ENCODE measurements at places on chromosomes 3 and 15.
A peak's percentile ranks its signal among the peaks of the same experiment; 100 is the strongest.

GRCh38 chr3:13879102-13879945, 547 bp downstream of the WNT7A start:
- no peak for ATAC-seq
- peak overlapping the region; percentile 13 for H3K4me3 ChIP-seq
- no peak overlapping the region for H3K27ac ChIP-seq
- H3K4me1 ChIP-seq, result peaks cover 5% of the 10 kb centered on the region

DNA sequence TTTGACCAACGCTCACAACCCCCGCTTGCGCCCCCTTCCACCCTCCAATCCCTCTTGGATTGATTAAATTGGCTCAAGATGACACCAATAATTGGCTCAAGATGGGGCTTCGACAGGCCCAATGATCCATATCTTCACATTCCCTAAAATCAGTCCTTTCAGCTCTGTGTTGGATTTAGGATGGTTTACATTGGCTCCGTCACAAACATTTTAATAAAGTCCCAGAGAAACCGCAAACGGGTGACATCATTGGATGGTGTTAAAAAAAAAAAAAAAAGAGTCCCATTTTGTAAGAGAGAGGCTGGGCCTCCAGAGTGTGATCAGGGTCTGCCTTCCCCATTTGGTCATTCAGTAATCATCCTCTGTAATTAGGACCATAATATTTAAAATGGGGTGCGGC, 113.4 kb upstream of the MRPS22 start:
- H3K4me3 ChIP-seq, result no peak overlapping the region
- no peak overlapping the region for H3K27ac ChIP-seq
- ATAC-seq, result no peak
- H3K4me1 ChIP-seq, result no peaks in the 10 kb centered on the region

DNA sequence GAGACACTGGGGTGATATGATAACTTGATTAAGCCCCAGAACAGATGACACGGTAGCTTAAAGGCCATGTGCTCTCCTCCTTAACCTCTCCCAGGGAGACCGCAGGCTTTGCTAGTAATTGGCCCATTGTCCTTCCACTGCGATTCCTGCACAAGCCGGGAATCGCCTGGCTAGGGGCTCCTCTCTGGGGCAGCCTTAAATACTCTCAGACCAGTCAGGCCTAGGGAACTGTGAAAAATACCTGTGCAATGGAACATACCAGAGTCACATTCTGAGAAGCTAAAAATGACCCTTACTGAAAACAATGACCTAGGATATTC, 56.3 kb downstream of the CPN2 start:
- peaks cover 40% of the 10 kb centered on the region for H3K27me3 ChIP-seq
- H3K4me1 ChIP-seq, result peaks cover 11% of the 10 kb centered on the region
- no peak for ATAC-seq
- H3K4me3 ChIP-seq, result no peak overlapping the region
- peaks cover 5% of the 10 kb centered on the region for H3K36me3 ChIP-seq

DNA sequence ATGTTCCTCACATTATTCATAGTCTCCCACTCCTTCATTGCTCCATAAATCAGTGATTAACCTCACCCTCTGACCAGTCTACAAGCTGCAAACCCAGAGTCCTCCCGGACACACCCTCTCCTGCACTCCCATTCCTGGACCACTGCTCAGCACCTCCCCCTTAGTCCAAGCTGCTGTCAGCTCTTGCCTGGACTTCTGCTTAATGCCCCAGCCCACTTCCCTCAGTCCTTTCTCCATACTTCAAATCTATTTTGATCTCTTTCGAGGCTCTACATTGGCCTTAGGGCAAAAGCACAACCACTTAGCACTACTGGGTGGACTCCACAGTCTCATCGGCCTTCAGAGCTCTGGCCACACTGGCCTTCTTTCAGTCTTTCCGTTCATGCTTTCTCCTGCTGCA, 79.4 kb upstream of the FAM98B start:
- H3K27ac ChIP-seq, result no peak overlapping the region
- H3K27me3 ChIP-seq, result peaks cover 32% of the 10 kb centered on the region
- H3K36me3 ChIP-seq, result no peaks in the 10 kb centered on the region
- no peak for ATAC-seq
- no peaks in the 10 kb centered on the region for H3K4me1 ChIP-seq

DNA sequence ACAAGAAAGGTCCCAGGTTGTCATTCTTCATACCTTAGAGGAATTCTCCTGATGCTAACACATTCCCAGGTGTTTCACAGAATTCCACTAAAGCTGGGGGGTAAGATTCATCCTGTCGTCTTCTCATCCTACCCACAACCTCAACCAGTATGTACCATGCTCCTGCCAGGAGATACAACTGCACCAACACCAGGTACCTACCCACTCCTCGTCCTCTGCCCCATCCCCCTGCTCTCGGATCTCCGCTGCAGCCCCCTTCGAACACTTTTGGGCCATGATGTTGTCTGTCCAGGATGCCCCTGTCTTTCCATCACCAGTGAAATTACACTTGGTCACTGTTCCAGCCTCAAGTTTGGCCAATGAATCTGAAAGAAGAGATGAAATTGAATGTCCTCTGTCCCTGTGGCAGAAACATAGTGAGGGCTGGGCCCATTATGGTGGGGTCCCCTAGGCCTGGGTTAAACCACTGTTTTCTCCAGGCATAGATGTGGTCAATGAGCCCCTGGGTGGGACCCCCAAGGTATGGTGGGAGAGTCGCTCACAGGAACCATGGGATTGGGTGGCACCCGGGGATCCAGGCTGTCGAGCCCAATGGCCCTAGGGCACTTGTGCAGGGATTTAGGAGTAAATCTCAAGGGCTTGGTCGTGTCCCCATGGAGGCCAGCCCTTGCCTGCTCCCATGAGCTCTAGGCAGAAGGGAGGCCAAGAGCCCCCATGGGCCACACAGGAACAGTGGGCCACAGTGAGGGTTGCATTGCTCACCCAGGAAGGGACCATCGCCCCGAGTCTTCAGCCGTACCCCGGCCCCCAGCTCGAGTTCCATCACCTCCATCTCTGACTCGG, 9.4 kb upstream of the AP3S2 start:
- peaks cover 12% of the 10 kb centered on the region for H3K4me1 ChIP-seq
- ATAC-seq, result no peak
- no peak overlapping the region for H3K4me3 ChIP-seq
- peaks cover 16% of the 10 kb centered on the region for H3K27me3 ChIP-seq
- no peaks in the 10 kb centered on the region for H3K36me3 ChIP-seq

DNA sequence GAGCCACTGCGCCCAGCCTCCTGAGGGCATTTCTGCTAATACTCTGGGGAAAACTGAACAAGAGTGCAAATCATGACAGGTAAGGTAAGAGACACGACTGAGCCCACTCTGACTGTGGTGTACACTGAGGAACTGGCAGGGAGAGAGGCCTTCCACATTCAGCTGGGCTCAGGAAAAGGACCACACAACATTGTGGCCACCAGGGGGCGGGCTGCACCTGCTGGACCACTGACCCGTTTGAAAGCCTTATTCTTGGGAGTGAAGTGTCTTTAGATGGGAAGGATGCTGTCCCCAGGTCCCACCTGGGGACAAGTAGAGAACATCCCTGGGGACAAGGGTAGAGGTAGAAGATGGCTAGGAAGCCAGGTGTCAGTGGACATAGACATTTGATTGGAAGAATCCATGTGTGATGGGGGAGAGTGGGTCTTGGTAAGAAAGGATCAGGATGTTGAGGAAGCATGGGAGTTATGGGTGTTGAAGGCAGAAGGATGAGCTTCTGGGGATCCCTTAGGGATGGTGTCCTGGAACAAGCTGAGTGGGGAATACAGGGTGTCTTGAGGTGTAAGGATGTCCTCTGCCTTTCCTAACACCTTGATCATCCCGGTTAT, 6.2 kb upstream of the CTDSPL start:
- no peak overlapping the region for H3K4me3 ChIP-seq
- H3K27me3 ChIP-seq, result peaks cover 26% of the 10 kb centered on the region
- ATAC-seq, result no peak

- no peak for ATAC-seq
- peaks cover 55% of the 10 kb centered on the region for H3K4me1 ChIP-seq
- peaks cover 41% of the 10 kb centered on the region for H3K36me3 ChIP-seq
- peak overlapping the region; percentile 7 for H3K4me3 ChIP-seq
- no peaks in the 10 kb centered on the region for H3K27me3 ChIP-seq
These were observed 39.5 kb upstream of the SCAANT1 start for GRCh38 chr3:63951492-63952247.

DNA sequence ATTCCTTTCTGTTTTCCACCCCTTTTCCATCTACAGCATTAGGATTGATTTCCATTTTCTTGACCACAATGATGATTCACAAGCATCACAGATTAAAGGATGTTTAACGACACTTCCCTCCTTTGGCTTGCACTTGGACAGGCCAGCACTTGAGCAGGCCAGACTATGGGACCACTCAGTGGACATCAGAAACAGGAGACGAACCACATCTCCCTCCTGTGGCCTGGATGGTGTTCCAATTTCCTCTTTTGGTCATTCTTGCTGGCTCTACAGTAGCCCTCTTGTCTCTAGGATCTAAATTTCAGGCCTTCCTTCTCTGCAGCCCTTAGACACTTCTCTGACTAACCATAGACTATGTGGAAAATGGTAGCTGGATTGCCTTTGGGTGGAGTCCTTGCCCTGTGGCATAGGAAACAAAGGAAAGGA, 78.8 kb upstream of the BOC start:
- H3K27me3 ChIP-seq, result no peaks in the 10 kb centered on the region
- no peak overlapping the region for H3K27ac ChIP-seq
- no peaks in the 10 kb centered on the region for H3K36me3 ChIP-seq
- H3K4me3 ChIP-seq, result no peak overlapping the region

DNA sequence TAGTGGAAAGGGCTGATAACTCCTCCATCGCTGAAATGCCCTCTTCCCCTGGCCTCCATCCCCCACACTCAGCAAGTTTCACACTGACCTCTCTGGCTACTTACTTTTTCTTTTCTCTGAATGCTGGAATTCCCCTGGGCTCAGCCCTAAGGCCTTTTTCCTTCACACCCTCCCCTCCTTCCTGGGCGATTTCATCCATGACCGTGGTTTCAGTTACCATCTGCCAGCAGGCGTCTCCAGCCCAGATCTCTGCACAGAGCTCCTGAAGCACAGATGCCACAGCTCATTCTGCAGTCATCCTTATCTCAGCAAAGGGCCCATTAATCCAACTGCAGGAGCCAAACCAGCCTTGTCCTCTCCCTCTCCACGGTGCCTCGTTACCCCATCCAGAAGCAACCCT, 114.0 kb downstream of the RFTN1 start:
- H3K4me3 ChIP-seq, result no peak overlapping the region
- peaks cover 14% of the 10 kb centered on the region for H3K27me3 ChIP-seq
- peak overlapping the region; percentile 48 for H3K27ac ChIP-seq
- H3K36me3 ChIP-seq, result peaks cover 70% of the 10 kb centered on the region
- ATAC-seq, result no peak
- H3K4me1 ChIP-seq, result peaks cover 36% of the 10 kb centered on the region

GRCh38 chr3:128281056-128281455, 127.8 kb downstream of the EEFSEC start:
- H3K27ac ChIP-seq, result no peak overlapping the region
- no peaks in the 10 kb centered on the region for H3K4me1 ChIP-seq
- no peak overlapping the region for H3K4me3 ChIP-seq
- peaks cover 29% of the 10 kb centered on the region for H3K36me3 ChIP-seq
- no peaks in the 10 kb centered on the region for H3K27me3 ChIP-seq
- ATAC-seq, result no peak

GRCh38 chr15:82847703-82848102, 38.3 kb downstream of the WHAMM start:
- peaks cover 46% of the 10 kb centered on the region for H3K36me3 ChIP-seq
- H3K4me3 ChIP-seq, result no peak overlapping the region

GRCh38 chr3:184887574-184887973, 75.6 kb downstream of the VPS8 start:
- peaks cover 18% of the 10 kb centered on the region for H3K36me3 ChIP-seq
- ATAC-seq, result no peak
- H3K4me3 ChIP-seq, result no peak overlapping the region
- no peak overlapping the region for H3K27ac ChIP-seq
- no peaks in the 10 kb centered on the region for H3K27me3 ChIP-seq

GRCh38 chr15:99965376-99965775, 232.1 kb upstream of the LYSMD4 start:
- H3K4me1 ChIP-seq, result no peaks in the 10 kb centered on the region
- H3K27ac ChIP-seq, result no peak overlapping the region
- peaks cover 22% of the 10 kb centered on the region for H3K27me3 ChIP-seq

DNA sequence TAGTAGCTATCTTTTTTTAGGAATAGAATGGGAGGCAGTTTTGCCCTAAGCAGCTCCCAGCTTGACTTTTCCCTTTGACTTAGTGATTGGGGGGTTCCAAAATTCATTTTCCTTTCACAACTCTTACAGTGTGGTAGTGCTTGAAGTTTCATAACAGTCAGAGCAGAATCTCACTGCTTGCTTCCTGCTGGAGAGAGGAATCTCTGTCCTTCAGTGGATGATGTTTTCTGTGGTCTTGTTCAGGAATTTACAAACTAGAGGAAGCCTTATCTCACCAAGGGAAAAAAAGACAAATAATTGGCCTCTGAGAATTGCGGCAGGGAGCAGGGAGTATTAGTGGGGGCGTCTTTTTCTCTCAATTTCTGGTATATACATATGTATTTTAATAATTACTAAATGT, 326.6 kb upstream of the C2CD4B start:
- no peak overlapping the region for H3K4me3 ChIP-seq
- no peak overlapping the region for H3K27ac ChIP-seq
- H3K27me3 ChIP-seq, result no peaks in the 10 kb centered on the region
- no peaks in the 10 kb centered on the region for H3K36me3 ChIP-seq

- no peaks in the 10 kb centered on the region for H3K36me3 ChIP-seq
- H3K4me3 ChIP-seq, result no peak overlapping the region
- H3K4me1 ChIP-seq, result no peaks in the 10 kb centered on the region
- no peak for ATAC-seq
- no peaks in the 10 kb centered on the region for H3K27me3 ChIP-seq
These were observed 159.0 kb upstream of the WNT5A start for GRCh38 chr3:55646121-55646520.

GRCh38 chr15:73345658-73346057, 23.1 kb downstream of the HCN4 start:
- no peaks in the 10 kb centered on the region for H3K4me1 ChIP-seq
- H3K4me3 ChIP-seq, result no peak overlapping the region
- H3K27me3 ChIP-seq, result no peaks in the 10 kb centered on the region
- H3K27ac ChIP-seq, result no peak overlapping the region

- H3K27me3 ChIP-seq, result no peaks in the 10 kb centered on the region
- no peak for ATAC-seq
- no peak overlapping the region for H3K27ac ChIP-seq
- no peaks in the 10 kb centered on the region for H3K4me1 ChIP-seq
These were observed 240.6 kb upstream of the GOLIM4 start for GRCh38 chr3:168336276-168336675.

GRCh38 chr3:95923496-95924210, 890.7 kb upstream of the EPHA6 start:
- no peak for ATAC-seq
- no peak overlapping the region for H3K27ac ChIP-seq
- H3K4me1 ChIP-seq, result no peaks in the 10 kb centered on the region
- H3K27me3 ChIP-seq, result no peaks in the 10 kb centered on the region
- H3K36me3 ChIP-seq, result no peaks in the 10 kb centered on the region
- no peak overlapping the region for H3K4me3 ChIP-seq

DNA sequence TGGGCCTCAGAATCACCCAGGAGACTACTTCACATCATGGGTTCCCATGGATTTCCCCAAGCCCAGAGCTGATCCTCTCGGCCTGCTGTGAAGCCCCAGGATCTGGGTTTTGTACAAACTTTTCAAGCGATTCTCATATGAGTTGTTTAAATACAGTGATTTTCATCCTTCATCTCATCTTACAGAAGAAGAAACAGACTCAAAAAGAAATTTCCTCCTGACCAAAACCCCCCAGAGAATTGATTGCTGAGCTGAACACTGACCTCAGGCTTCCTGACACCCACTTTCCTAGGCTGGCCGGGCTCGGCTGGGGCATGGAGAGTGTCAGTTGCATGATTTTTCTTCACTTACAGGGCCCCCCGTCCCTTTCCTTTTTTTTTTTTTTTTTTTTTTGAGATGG, 60.3 kb downstream of the BDH1 start:
- no peaks in the 10 kb centered on the region for H3K36me3 ChIP-seq
- H3K27ac ChIP-seq, result peak overlapping the region; percentile 35
- no peak overlapping the region for H3K4me3 ChIP-seq
- H3K27me3 ChIP-seq, result peaks cover 12% of the 10 kb centered on the region
